Chondrocyte (in vitro differentiated cells): ENCODE measurements at places on chromosomes 2 and 18. TPM values are rescaled to one million over a fixed set of nuclear protein-coding genes. Genes with fewer than 3 reads are reported as not detected.

UGT1A4 gene
- total RNA-seq, result not detected in 3 replicates

C18orf54 gene
- total RNA-seq, result 3.7 to 8.2 TPM (median 4.3 TPM) in 3 replicates

ALLC gene
- not detected in 3 replicates for total RNA-seq

CXCR1 gene
- total RNA-seq, result not detected in 3 replicates

SAG gene
- not detected in 3 replicates for total RNA-seq

CYRIA gene
- 2.0 to 2.1 TPM in 2 of 3 replicates, not detected in the other for total RNA-seq

DNAJC5G gene
- total RNA-seq, result not detected in 3 replicates

GTF3C2 gene
- 42.0 to 55.3 TPM (median 43.2 TPM) in 3 replicates for total RNA-seq

ADRA2B gene
- 0.07 TPM in 1 of 3 replicates, not detected in the others for total RNA-seq

RBM45 gene
- total RNA-seq, result 9.9 to 15.5 TPM (median 10.3 TPM) in 3 replicates

GNLY gene
- not detected in 3 replicates for total RNA-seq

SETBP1 gene
- 28.8 to 44.5 TPM (median 29.3 TPM) in 3 replicates for total RNA-seq

MERTK gene
- total RNA-seq, result 3.1 to 6.4 TPM (median 3.2 TPM) in 3 replicates

RETSAT gene
- 35.6 to 40.3 TPM (median 36.3 TPM) in 3 replicates for total RNA-seq

GATA6 gene
- 3.6 to 13.9 TPM (median 13.1 TPM) in 3 replicates for total RNA-seq

ZNF513 gene
- 15.3 to 23.2 TPM (median 15.5 TPM) in 3 replicates for total RNA-seq

VWC2L gene
- total RNA-seq, result not detected in 3 replicates

MAP3K19 gene
- total RNA-seq, result not detected in 3 replicates

OBSL1 gene
- total RNA-seq, result 103 to 143 TPM (median 111 TPM) in 3 replicates

DNA sequence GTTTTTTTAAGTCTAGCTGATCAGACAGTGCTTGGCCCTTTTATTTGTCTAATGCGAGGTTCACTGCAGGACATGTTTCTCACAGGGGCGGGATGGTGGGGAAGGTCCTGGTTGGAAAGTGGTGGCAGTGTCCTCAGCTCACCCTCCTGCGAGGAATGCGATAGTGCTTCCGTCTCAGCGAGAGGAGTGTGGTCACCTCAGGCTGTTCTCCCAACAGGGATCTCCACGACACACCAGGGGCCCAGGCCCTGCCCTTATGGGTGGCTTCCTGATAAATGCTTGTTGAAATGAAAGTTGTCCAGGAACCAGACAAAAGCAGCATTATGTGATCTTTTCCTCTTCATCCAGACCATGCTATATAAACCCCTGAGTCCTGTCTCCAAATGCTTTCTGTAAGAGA is 70.1 kb downstream of the BOLA3 start:
- DNase-seq, result no peak

- no peak for DNase-seq
Measured at GRCh38 chr2:85053802-85054201, 79.4 kb upstream of the TCF7L1 start.

GRCh38 chr2:132627536-132627935 is 42.5 kb downstream of the LYPD1 start:
- DNase-seq, result no peak

- no peak for DNase-seq
Measured at GRCh38 chr2:47510745-47511144, 107.8 kb downstream of the MSH2 start.

- DNase-seq, result no peak
Measured at GRCh38 chr2:98087447-98088020, 567 bp downstream of the VWA3B start.

DNA sequence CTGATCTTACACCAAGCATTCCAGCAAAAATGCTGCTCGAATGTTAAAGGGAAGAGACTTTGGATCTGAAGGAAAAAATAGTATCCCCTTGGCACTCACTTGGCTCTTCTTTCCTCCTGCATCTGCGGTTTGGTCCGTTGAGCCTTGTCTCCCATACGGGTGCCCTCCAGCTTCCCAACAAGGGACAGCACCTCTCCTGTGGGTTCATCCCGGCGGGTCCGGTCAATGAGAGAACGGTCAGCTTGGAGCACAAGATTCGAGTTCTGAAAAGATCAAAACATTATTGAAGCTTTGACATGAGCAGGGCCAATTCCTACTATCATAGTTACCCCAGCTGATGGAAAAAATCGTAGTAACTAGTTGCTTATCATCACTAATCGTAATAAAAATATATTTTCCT is 740 bp downstream of the SNRNP200 start:
- DNase-seq, result peak; percentile 59

GRCh38 chr18:63138436-63139340 is 180.9 kb downstream of the BCL2 start:
- DNase-seq, result no peak

GRCh38 chr2:36965751-36966369 is 476 bp downstream of the STRN start:
- no peak for DNase-seq

GRCh38 chr2:26528836-26529235 is 50.9 kb upstream of the OTOF start:
- no peak for DNase-seq

GRCh38 chr2:23940718-23941620 is 706 bp downstream of the UBXN2A start:
- no peak for DNase-seq

GRCh38 chr18:62606106-62606505 is 83.3 kb downstream of the ZCCHC2 start:
- no peak for DNase-seq

- no peak for DNase-seq
Measured at GRCh38 chr2:83172841-83173240, 1286.2 kb downstream of the SUCLG1 start.

DNA sequence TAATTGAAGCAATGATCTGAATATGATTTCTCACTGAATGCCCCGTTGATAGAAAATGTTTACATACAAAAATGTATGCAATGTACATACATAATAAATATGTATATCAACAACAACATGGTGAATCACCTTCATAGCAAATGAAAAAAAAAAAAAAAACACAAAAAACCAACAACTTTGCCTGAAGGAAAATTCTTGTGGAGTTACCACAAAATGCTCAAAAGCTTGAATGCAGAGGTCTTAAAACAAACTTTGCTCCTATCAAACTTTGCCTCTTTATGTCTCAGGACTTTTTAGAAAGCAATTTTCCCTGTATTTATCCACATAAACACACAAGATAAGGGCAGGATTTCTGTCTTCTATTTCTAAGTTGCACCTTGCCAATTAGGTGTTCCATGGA is 92.9 kb upstream of the SIX2 start:
- no peak for DNase-seq

GRCh38 chr18:3648641-3649040 is 198.7 kb downstream of the TGIF1 start:
- no peak for DNase-seq

DNA sequence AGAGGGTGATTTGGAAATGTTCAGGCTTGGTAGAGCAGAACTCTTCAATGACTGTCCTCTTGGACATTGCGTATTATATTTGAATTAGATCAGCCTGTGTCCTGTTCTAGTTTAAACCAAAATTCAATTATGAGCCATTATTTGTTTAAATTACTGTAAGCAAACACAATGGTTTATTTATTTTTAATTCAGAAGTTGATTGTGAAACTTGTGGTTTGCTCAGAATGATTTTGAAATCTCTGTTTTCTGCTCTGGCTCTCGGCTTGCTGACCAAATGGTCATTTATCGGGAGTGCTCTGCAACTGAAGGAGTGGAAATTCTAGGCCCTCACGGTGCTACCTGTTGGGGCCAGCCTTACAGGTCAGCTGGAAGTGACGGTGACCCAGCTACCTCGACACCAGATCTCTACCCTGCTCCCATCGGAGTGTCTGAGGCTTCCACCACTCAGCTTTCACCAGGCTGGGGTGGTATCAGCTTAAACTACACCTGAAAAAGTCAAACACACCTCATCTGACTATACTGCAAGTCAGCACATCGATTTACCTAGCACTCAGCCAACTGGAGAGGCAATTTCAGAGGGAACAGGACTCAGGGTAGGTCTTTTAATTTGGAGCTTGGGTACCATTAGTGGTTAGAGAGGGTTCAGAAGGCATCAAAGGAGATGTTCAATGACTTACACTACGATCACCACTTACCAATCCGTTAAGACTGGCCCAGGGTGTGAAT is 36.8 kb upstream of the GPD2 start:
- DNase-seq, result no peak

DNA sequence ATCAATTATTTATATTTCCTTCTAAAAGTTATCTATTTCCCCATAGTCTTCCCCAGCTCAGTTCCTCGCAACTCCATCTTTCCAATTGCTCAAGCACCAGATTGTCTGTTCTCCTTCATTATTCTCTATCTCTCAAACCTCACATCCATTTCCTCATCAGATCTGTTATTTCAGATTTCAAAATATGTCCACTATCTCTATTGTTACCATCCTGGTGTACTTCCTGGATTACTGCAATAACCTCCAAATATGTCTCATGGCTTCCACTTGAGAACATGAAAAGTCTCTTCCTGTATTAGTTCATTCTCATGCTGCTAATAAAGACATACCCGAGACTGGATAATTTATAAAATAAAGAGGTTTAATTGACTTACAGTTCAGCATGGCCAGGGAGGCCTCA is 641.7 kb upstream of the ZEB2 start:
- DNase-seq, result no peak

GRCh38 chr2:109079590-109079989 is 49.4 kb upstream of the SH3RF3 start:
- DNase-seq, result no peak

DNA sequence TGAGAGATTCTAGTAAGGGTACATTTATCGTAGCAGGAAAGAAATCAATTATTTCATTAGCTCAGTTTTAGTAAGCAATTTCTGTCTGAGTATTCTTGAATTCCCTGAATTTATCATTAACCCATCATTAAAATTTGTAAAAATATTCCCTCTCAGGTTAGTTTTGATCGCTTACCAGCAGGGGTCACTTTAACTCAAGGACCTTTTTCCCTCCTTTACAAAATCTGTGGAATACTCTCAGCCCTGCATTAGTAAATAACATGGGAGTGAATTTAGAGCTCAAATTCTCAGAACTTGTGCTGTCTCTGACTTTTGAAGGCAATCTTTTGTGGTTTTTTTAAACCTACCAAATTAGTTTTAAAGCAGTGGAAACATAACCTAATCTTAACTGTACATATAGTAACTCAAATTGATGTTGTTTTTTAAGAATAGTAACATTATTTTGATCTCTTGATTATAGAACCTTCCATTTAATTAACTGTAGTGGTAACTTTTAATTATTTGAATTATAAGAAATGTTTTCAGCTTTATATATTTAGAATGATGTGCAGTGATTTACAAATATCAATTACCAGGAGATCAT is 97.2 kb downstream of the AGPS start:
- no peak for DNase-seq

DNA sequence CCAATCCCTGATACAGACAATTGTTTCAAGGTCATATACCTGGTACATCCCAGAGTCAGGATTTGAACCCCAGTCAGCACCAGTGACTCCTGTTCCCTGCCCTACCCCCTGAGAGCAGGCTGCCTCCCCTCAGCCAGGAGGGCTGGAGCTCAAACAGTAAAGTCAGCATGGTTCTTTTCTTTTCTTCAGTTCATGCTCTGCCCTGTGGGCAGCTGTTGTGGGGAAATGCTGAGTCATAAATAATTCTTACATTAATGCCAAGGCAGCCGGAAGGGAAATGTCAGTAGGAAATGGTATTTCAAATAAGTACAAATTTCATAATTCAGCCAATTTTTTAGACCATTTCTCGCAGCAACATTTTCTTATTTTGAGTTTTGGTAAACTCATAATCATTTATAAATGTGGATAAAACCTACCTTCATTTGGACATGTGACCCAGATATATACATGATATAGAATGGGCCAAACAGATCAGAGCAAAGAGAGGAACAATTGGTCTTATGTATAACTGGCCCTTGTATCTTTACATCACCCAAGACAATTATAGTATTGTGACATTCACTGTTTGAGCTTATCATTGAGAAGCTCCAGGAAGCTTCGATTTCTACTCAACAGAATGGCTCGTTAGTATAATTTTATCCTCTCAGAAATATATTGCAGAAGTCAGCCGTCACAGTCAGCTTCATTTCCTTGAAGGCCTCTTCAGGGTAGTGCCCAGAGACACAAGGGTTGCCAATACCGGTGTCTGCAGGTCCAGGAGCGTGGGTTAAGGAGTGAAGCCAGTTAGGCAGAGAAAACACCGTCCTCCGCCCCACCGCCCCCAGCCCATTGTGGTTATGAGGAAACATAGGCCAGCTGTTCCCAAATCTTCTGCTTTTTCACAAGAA is 28.0 kb upstream of the SCYGR1 start:
- no peak for DNase-seq

GRCh38 chr2:173656086-173656485 is 301.4 kb downstream of the CDCA7 start:
- DNase-seq, result no peak

- no peak for DNase-seq
Measured at GRCh38 chr18:14974576-14974975, 226.6 kb downstream of the ANKRD30B start.

- no peak for DNase-seq
Measured at GRCh38 chr2:195482010-195482409, 175.0 kb upstream of the SLC39A10 start.

- DNase-seq, result no peak
Measured at GRCh38 chr2:225691711-225692110, 292.2 kb downstream of the NYAP2 start.

DNA sequence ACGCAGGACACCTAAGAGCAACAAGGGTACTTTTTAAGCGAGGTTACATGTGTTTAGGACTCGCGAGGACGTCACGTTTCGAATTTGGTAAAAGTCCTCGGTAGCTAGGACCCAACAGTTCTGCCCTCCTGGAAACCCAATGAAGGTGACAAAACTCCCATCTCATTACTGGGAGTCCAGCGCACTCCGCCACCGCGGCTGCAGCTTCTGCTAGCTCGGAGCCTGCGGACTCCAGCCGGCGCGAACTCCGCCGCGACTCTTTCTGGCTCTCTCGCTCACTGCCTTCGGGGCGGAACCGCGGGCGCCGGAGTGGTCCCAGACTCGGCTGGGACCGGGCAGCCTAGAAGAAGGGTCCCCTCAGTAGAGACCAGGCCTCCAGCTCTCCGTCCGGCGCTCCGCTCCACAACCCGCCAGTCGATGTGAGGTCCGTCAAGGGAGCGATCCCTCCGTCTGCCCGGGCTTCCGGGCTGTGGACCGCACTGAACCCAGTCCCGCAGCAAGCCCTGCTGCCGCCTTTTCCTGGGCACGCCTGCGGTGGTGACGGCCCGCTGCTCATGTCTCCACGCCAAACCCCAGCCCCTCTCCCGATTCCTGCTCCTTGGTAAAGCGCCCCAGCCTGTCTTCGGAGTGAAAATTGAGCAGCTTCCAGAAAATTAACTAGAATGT is 3.0 kb upstream of the OSR1 start:
- DNase-seq, result peak; percentile 89

DNA sequence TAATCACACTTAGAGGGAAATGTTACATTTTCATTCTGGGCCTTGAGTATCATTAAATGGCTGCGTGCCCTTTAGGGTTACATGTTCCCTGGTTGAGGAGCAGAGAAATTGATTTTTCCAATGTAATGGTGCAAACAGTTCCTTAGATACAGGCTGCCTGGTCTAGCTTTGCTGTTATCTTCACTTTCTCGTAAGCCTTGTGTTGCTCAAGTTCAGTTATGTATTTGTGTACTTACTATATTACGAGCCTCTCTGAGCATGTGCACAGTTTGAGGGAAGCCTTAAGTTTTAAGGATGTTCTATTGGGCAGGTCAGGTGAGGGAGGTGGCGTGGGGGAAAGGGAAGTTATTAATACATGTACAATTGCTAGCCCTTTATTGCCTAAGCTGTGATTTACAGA is 23.7 kb downstream of the CEP192 start:
- no peak for DNase-seq
